ENCODE measurements at places on chromosomes 6 and 20. TPM values are rescaled to one million over a fixed set of nuclear protein-coding genes. Genes with fewer than 3 reads are reported as not detected.

- DNase-seq: no peak
Measured at GRCh38 chr6:64288351-64288750, 652.7 kb downstream of the PHF3 start.

DNA sequence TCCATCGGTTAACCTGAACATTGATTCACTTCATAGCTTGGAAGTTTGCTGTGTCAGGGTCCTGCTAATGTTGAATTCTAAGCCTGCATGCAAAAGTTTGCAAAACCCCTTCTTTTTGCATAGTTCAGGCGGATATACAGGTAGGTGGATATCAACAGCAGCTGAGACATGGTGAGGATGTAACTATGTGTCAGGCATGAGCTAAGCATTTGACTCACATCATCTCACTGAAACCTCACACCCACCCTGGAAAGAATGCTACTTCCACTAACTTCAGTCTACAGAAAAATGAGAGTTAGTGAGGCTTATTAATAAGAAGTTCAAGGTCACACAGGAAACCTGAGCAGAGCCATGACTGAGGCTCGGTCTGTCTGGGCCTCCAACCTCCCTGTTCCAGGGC is 276.9 kb downstream of the BMP7 start:
- DNase-seq: no peak

DNA sequence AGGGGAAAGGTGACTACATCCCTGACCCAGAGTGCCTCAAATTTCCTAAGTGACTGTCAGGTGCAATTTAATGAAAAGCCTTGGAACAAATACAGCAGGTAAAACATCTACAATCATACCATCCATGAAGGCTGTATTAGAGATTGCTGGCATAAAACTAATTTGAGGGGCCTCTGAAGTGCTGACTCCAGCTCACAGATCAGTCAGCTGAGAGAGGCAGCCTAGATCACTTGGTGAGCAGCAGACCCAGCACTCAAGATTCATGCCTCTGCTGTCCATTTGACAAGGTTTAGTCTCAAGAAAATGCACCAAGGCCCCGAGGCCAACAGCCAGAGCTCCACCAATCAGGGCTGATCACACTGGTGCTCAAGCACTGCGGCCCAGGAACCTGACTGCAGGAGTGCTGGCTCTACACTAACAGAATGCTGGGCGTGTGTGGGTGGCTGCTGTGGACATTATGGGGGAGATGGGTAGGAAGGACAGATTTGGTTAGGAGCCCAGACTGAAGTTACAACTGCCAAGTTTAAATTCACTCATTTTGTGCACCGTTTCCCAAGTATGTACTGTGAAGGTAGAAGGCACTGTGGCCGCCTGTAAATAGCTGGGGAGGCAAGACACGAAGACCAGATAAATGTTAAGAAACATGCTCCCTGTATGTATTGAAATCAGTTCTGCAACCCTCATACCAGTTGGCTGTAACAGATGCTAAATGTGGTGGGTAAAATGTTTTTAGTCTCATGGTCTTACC is 28.2 kb downstream of the SNX5 start:
- no peak for DNase-seq

GRCh38 chr6:14129575-14129974 is 12.0 kb downstream of the CD83 start:
- peak; percentile 73 for DNase-seq

GRCh38 chr6:13243033-13243432 is 85.3 kb downstream of the TBC1D7 start:
- no peak for DNase-seq

DNA sequence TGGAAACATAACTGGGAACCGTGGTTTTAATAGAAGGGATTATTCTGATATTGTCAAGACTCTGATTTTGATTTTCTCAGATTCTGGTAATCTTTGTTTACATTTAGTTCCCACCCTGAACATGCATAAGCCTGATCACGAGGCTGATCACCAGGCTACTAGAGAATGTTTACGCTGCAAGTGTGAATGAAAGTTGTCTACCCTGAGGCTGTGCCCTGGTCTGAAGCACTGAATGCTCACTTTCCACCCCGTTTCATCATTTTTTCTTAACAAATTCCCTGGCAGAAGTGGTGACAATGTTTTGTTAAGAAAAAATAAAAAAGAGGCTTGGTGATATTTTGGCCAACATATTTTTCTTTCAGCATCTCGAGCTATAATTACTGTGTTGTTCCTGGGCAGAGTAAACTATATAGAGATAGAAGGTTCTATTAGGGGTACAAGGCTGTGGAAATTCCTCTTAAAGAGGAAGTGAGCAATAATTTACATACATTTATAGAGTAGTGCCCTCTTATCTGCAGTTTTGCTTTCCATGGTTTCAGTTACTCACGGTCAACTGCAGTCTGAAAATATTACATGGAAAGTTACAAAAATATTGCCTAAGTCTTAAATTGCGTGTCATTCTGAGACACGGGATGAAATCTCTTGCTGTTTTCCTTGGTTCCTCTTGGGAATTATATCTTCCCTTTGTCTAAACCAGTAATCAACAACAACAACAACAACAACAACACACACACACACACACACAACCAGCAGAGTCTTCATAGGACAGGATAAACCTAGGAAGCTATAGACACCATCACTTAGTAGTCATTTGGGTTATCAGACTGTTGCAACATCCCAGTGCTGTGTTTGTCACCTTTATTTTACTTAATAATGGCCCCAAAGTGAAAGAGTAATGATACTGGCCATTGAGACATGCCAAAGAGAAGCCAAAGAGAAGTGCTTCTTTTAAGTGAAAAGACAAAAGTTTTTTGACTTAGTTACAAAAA is 566.6 kb upstream of the CITED2 start:
- no peak for DNase-seq

DNA sequence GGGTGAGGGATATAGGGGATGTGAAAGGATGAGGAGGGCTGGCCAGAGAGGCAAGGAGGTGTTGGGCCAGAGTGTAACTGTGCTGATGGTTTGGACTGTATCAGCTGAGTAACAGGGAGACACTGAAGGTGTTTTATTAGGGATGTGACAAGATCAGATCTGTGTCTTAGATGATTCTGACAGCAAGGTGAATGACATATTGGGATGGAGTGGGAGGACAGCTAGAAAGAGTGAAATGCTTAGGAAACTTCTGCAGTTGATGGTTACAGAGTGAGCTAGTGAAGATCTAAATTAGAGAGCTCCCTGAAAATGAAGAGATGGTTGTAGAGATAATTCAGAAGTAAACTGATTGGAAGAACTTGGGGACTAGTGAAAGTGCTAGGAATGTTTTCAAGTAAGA is 47.2 kb upstream of the ELOVL5 start:
- DNase-seq: no peak

GRCh38 chr6:33344701-33345697 is 27.5 kb upstream of the ZBTB22 start:
- DNase-seq: peak; percentile 75

DNA sequence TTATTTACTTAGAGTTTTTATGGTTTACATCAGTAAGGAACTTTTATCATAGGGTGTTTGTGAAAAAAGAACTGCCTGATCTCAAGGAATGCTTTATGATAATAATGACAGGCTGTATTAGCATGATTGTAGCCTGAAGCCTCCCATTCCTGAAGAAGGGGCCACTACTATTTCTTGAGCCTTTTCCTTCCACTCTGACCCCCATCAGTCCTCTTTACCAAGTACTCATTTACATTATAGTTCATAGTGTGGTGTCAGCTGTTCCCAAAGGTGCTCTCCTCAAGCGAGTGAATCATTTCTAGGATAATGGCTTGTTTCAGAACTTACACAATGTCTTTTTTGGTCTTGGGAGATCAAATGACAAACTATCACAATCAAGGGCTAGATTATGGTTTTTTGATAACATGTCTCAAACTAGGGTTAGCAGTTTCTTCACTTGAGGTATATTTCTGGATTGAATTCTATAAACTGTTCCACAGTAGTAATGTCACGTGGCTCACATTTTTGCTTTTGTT is 283.6 kb downstream of the CDKAL1 start:
- no peak for DNase-seq

- DNase-seq: no peak
Measured at GRCh38 chr6:135546680-135547418, 49.3 kb upstream of the AHI1 start.

DNA sequence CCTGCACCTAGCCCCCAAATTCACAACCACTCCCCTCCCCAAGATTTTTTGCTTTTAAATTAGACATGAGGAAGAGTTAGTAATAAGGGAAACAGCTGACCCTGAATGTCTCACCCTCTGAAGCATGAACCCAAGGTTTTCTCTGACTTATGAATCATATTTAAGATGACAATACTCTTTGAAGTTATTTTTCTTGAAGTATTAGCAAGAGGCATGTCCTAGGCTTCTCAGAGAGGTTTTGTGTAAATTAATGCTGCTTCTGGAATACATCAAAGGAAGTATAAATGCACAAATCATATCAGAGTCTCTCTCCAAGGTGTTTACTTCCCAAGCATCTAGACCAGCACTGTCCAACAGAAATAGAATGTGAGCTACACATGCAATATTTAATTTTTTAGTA is 408.1 kb upstream of the MARCKS start:
- DNase-seq: no peak

- no peak for DNase-seq
Measured at GRCh38 chr6:116002756-116003155, 57.9 kb downstream of the FRK start.

DNA sequence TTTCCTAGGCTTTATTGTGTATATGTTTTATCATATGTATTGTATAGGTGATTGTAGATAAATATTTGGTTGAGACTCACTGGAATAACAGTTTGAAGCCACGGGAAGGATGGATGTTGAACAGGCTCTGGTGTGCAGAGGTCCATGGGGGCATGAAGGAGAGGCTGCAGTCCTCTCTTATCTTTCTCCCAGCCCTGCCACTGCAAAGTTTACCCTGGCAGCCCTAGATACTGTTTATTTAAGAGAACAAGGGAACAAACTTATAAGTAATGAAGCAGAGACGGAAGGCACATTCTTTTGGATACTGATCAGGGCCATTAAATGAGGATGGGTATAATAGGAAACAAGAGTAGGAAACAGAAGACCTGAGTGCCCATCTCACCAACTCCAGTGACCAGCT is 103.6 kb upstream of the SCGN start:
- DNase-seq: no peak

DNA sequence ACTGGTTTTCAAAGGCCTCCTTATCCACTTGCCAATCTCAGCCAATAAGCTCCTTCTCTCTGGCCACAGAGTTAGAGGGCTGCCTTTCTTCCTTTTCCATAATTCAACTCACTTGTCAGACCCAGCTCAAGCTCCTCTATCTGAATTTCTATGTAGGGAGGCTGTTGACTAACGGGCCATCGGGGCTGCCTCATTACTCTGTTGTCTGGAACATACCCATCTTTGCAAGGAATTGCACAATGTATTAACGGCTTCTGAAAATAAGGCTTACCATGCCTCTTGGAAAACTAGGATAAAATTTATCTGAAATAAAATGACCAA is 28.5 kb upstream of the KIF6 start:
- DNase-seq: no peak

DNA sequence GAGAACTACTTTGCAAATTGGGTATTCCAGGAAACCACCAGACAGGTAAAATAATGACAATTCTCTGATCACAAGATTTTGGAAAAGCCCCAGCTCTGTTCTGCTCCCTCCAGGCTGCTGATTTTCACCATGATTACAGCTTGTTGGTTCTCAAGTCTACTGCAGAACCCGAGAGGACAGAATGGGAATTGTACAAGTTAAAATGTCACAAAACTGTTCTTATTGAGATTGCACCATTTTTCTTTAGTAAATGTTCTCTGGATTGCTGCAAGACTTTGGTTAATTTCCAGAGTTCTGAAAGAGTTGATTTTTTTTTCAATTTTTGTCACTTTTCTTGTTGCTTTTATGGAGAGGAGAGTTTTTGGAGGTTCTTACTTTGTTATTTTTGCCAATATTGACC is 27.1 kb upstream of the HLA-DOA start:
- no peak for DNase-seq

- no peak for DNase-seq
Measured at GRCh38 chr6:88574651-88575050, 388.8 kb downstream of the RNGTT start.

DNA sequence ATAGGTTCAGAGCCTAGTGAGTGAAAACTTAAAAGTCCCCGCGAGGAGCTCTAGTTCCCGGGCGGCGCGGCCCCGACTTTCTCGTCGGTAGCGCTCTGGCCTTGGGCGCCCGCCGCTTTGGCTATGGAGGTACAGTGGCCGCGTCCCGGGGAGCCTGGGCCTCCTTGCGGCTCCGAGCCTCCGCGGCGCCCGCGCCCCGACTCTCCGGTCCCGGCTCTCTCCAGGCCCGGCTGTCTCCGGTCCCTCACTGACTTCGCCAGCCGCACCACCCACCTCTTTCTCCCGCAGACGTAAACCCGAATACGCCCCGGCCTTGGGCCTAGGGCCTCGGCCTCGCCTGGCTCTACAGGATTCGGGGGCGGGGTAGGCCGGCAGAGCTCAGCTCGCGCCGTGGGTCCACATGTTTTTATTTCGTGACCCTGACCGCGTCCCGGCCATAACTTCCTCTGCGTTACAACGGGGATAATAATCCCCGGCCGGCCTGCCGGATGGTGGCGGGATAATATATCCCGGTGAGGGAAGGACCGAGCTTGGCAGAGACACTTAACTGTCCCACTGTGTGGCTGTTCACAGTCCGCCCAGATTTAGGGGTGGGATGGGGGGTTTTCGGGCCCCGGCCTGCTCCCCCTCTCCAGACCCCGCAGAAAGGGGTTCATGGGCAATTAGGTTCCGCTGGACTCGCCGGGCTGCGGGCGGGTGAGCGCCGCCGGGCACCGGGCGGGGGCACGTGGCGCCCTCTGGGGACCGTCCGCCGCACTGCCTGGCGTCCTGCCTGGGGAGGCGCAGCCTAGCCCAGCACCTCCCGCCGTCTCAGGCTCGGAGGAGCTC is 10.0 kb upstream of the TBX18 start:
- DNase-seq: peak; percentile 77

- no peak for DNase-seq
Measured at GRCh38 chr6:151128763-151129370, 110.9 kb upstream of the AKAP12 start.

DNA sequence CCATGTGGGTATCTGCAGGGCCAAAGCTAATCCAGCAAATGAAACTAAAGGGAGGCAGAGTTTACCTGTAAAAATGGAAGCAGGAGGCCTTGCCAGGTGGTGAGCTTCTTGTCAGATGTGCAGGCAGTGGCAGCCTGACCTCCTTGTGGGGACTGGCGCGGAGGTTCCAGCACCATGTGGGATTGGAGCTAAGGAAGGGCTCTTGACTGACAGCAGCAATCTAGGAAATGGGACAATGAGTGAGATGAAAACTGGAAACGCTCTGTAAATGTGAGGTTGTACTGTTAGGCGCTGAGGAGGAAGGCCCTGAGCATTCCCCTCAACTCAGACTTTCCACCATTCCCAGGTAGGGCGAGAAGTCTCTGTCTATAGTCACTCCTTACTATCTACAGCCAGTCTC is 81.8 kb upstream of the ARMC2 start:
- no peak for DNase-seq

The CD40 gene
- polyA plus RNA-seq: 7.4 TPM

The GSTA2 gene
- not detected for polyA plus RNA-seq

The LTB gene
- 1.5 TPM for polyA plus RNA-seq

The TFAP2C gene
- 0.31 TPM for polyA plus RNA-seq

The MTG2 gene
- polyA plus RNA-seq: 35.7 TPM

The SRSF3 gene
- 276 TPM for polyA plus RNA-seq

The SPEF1 gene
- polyA plus RNA-seq: not detected

The CLPSL2 gene
- not detected for polyA plus RNA-seq

The SRXN1 gene
- 7.5 TPM for polyA plus RNA-seq

The GPR63 gene
- 3.3 TPM for polyA plus RNA-seq
